Stimulated activated CD4-positive, alpha-beta T cell treated with anti-CD3 and anti-CD28 coated beads, Interleukin-1b, Interleukin-23, amount 100 ng/mL, for 48 hours (primary cell): ENCODE measurements at places on chromosomes 16 and 17.
A peak's percentile ranks its signal among the peaks of the same experiment; 100 is the strongest.

DNA sequence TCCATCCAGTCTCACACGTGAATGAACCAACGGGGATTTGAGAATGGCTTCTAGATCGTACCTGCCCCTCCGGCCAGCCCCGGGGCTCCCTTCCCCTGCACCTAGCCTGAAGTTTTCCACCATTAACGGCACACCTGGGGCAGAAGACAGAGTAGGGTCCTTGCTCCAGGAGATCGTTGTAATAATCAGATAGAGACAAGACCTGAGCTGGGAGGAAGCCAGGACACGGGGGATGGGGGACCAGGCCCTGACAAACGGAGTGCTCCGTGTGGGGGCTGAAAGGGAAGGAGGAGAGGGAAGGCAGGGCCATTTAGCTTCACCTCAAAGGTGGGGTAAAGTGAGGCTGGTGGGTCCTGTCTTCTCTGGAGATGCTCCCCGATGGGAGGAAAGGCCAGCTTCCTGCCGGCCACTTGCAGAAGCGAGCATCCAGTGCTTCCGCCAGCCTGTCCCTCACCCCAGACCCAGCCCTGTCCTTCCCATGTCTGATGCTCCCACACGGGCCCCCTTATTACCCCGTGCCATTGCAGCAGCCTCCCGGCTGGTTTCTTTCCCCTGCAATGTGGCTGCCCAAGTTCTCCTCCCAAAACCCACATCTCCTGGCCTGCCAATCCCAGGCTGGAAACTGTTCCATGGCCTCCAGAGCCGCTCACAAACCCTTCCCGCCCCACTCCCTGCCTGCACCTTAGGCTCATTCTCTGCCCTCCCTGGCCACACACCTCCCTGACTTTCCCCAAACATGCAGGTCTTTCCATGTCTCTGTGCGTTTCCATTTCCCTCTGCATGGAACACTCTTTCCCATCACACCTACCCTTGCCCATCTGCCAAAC lies 79.3 kb downstream of the MRC2 start:
- DNase-seq: no peak

- DNase-seq: no peak
These were observed 20.2 kb downstream of the SEC14L1 start for GRCh38 chr17:77160875-77161530.

DNA sequence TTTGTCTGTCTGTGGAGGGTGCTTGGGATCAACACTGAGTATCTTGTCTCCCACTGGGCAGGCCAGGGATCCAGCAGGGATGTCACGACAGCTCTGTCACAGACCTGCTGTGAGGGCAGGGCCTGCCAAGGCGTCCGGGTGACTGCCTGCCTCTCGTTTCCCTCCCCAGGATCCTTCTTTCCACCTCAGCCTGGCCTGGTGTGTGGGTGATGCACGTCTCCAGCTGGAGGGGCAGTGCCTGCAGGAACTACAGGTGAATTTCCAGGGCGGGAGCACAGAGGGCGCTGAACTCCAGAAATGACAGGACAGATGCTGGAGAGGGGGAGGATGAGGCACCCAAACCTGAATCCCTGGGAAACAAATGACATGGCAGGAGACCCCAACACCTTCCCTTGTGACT lies 6.8 kb upstream of the MMP15 start:
- DNase-seq: no peak

- DNase-seq: no peak
These were observed 105.0 kb downstream of the TANGO6 start for GRCh38 chr16:68948230-68948910.

DNA sequence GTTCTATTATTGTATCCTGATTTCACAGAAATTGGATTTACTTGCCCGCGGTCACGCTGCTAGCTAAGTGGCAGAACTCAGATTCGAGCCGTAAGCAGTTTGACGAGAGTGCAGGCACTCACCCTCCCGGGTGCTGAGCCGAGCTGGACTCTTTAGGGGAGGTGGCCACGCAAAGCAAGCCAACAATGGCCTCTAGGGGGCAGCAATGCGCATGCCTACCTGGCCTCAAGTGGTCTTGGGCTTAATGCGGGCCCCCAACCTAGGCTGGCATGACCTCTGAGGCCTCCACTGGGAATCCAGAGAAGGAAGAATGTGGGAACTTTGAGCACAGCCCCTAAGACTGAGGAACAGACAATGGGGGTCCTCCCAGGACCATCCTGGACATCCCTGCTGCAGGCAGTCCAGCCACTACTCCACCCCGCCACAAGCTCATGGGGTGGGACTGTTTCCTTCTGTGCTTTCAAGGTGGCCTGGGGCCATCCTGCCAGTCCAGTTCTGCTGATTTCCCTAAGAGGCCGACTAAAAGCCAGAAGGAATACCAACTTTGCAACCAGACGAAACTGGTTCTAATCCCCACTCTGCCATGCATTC lies 276.5 kb downstream of the XYLT1 start:
- DNase-seq: peak; percentile 47

- DNase-seq: no peak
These were observed 73.3 kb downstream of the AKAP1 start for GRCh38 chr17:57158325-57158724.

GRCh38 chr17:74712301-74712700 lies 422 bp downstream of the CD300LF start:
- DNase-seq: no peak

DNA sequence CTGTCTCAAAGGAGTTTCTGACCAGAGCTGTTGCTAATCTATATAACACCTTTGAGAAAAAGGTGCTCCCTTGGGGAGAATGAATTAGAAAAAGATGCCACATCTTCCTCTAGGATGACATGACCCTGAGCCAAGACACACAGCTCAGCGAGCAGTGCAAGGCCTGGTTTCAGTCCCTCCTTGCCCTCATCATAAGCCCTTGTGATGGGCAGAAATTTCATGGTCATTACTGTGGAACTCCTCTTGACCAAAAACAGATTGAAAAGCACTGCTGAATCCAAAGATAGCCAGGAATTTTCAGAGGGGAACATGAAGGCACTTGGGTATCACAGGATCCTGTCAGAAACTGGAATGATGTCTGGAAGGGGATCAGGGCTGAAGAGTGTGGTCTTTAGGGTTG lies 74.1 kb upstream of the IRX6 start:
- DNase-seq: no peak

GRCh38 chr16:24013054-24013636 lies 177.4 kb downstream of the PRKCB start:
- DNase-seq: no peak

- DNase-seq: no peak
These were observed 80.5 kb upstream of the CLEC18B start for GRCh38 chr16:74501484-74502478.

- DNase-seq: no peak
These were observed 18.1 kb upstream of the MYH8 start for GRCh38 chr17:10439816-10440215.

DNA sequence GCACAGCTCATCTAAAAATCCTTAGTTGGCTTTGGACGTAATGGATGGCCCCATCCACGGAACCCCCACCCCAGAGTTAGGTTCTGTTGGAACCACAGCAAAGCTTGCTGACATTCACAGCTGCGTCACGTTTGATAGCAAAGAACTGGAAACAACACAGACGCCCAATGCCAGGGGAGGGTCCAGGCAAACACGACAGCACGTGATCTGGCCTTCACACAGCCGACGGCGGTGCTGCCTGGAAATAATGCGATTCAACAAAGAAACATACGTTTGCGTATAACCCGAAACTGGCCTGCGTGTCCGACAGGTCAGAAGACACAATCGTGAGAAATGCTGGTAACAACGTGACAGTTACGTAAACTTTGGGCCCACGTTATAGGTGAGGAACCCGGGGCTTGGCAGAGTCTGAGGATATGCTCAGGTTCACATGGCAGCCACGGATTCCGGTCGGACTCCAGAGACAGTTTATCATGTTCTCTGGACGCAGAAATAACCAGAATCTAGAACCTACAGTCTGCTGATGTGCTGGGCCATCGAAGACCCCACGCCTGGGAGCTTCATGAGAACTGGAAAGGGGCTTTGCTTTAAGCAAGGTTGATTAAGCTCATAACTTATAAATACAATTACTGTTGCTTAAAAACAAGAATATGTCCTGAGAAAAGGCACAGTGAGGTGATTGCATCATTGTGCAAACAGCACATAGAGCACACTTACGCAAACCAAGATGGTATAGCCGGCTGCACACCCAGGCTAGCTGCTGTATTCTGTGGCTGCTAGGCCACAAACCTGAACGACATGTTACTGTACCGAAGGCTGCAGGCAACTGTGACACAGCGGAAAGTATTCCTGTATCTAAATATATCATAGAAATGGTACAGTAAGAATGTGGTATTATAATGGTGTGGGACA lies 70.4 kb downstream of the RPH3AL start:
- DNase-seq: no peak

- DNase-seq: no peak
These were observed 60.2 kb upstream of the ZKSCAN2 start for GRCh38 chr16:25317732-25318316.

- DNase-seq: no peak
These were observed 569 bp upstream of the TEKT3 start for GRCh38 chr17:15341966-15342365.

DNA sequence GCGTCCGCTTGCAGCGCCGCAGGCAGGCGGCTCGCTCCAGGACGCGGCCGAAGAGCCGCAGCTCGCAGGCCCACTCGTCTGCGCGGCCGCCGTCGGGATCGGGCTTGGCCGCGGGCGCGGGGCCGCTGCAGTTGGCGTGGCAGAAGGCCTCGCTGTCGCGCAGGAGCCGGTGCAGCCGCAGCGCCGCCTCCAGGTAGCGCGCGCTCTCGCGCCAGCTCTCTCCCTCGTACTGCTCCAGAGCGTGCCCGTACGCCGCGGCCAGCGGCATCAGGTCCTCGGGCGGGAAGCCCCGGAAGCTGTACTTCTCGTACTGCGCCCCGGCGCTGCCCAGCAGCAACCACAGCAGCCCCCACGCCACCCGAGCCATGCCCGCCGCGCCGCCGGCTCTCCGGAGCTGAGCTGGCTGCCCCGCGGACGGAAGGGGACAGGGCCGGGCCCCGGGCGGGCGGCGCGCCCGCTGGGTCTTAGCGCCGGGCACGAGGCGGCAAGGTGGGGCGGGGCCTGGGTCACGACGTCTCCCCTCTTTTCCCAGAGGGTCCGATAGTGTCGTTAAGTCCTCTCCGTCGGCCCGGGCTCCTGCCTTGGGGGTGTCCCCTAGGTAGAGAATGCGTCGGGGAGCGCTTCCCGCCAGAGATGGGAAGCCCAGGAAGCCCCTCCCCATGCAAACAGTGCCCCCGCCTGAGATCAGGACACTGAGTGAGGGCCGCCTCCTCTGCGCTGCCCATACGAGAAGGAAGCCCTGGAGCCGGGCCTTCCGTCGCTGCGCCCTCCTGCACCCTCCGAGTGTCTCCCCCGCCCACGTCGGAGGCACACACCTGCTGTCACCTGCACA lies at the start of gene P3H4:
Gene P3H4 (minus strand): TSS at position 401 of the 832 bp plus-strand sequence. CDS start 34 bp downstream, at position 367.
- DNase-seq: peak; percentile 66
